Fibroblast of the aortic adventitia (primary cell): ENCODE measurements at places on chromosomes 1 and 21. TPM values are rescaled to one million over a fixed set of nuclear protein-coding genes. Genes with fewer than 3 reads are reported as not detected.

DNA sequence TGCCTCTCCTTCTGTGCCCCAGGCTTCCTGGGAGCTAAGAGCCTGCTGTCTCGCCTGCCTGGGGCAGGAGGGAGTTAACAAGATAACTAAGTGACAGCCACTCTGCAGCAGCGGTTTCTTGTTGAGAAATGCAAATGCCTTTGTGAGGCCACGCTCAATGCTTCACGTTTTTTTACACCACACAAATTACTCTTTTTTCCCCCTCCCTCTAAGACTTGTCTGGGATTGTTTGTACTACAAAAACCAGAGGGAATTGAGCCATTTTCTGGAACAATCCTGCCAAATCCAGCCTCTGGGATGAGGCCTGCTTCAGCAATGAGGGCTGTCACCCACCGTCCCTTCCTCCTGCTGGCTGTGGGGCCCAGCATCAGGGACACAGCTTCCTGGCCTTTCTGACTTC, 119.6 kb downstream of the ACTL8 start:
- peak; percentile 88 for DNase-seq

GRCh38 chr1:178037510-178038253, 56.2 kb upstream of the RASAL2 start:
- DNase-seq, result peak; percentile 75

DNA sequence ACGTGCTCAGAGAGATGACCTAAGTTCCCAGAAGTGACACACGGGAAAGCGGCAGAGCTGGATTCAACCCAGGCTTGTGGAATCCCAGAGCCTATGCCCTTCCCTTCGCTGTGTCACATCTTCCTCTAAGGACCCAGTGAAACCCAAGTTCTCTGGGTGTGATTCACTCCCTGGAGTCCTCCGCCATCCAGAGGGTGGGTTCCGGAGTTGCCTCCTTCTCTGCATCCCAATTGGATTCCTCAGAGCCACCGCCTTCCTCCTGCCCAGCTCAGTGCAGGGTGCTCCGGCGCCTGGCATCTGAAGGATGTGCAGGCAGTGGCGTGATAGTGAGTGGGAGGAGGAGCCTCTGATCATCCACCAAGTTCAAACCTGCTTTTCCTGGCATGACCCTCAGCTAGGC, 20.7 kb upstream of the RCC2 start:
- DNase-seq, result no peak

DNA sequence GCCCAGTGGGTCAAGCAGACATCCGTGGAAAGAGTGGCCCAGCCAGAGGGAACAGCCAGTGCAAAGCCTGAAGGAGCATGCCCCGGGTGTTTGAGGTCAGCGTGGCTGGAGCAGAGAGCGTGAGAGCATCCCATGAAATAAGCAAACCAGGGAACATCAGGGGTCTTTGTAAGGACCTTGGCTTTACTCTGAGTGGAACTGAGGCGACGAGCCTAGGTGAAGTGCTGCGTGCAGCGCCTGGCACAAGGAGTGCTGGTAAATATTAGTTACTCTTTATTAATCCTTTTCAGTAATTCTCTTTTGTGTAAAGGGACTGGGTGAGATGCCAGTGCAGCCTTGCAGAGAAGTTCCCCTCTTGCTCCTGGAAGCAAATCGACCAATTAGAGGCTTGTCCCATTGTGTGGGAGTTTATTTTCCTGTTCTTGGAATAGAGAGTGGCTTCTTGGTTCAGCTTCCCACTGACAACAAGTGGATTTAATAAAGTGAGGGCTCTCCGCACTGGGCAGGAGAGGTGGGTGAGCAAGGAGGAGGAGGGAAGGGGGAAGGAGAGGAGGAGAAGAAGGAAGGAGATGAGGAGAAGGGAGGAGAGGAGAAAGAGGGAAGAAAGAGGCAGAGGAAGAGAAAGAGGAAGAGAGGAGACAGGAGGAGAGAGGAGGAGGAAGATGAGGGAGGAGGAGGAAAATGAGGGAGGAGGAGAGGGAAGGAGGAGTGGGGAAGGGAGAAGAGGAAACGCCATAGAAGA, 37.6 kb upstream of the DISP3 start:
- no peak for DNase-seq

DNA sequence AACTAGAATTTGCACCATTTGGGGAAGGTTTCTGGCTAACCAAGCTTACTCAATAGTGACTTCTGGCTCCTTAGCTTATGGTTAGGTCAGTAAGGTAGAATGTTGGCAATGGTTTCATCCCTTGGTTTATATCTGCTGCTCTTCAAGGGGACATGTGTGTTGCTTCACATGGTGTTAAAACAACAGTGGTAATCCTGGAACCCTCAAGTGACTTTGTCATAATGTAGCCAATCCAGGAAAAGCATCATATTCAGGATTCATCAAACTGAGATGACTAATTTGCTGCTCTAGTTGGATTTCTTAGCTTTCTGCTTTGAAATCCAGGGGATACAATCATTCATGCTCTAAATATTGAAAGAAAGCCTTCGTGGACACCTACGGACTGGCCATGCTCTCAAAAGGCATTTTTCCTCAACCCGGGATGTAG, 108.7 kb downstream of the RGL1 start:
- peak; percentile 68 for DNase-seq

DNA sequence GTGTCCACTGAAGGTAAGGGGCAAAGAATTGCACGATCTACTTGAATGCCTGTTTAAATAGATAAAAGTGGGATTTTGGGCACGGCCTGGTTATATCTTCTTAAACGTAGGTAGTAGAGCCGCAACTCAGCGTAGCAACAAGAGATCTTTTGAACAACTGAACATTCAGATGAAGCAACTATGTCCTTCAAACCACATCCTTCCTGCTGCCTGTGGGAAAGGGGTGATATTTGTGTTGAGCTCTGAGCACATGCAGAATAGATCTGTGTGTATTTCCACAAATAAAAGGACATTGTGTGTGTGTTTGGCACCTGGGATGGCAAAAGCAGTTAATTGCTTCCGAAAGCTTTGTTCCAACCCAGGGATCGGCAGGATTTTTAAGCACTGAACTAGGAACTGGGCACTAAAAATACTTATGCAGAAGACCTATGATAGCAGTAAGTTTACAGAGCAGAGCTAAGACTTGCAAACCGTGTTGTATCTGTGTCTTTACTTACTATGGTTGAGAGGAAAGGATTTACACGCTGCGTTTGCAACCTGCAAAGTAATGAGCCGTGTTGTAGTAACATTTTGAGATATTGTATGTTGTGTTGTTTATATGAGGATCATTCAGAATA, 333.4 kb downstream of the CHRM3 start:
- no peak for DNase-seq

GRCh38 chr1:189429610-189430009, 1048.1 kb downstream of the BRINP3 start:
- peak; percentile 58 for DNase-seq

DNA sequence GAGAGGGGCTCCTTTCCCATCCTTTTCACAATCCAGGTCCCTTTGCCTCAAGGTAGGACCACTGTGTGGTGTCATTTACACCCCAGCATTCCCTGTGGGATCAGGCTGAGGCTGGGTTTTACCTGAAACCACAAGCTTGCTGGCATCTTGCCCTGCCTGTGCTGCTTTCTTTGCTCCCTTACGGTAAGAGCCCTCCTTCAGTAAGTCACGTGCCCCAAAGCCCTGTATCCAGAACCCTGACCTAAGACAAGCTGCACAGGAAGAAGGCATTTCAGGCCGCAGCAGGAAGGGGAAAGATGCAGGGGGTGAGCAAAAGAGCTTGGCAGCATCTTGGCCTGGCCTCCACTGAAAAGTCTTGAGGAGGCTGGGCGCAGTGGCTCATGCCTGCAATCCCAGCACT, 58.4 kb downstream of the KLHDC7A start:
- no peak for DNase-seq

DNA sequence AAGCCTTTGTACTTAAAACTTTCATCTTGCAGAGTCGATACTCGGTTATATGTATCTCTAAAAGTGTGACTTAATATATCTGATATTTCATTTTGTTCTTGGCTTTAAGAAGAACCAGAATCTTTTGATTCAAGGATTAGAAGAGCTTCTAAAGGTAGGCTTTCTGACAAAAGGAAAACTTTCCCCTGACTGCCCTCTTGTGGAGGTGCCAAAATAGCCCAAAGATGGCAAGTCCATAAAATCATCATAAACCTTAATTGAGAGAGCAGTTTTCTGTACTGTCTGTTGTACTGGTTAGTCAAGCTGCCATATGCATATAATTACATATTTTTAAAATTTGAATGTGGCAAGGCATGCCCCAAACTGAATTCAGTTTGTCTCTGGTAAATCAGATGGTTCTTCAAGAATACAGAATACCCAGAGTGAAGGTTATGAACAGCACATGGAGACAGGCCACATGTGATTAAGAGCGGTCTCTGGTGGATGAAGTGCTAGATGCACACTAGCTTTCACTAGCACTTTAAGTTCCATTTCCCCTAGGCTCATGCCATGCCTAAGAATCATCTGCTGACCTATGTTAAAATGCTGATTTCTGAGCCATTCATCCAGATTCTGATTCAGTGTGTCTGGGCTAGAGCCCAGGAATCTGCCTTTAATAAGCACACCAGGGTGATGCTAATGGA, 27.7 kb upstream of the ELAVL4 start:
- DNase-seq, result no peak

- no peak for DNase-seq
Measured at GRCh38 chr1:1255611-1256010, 9.1 kb upstream of the C1QTNF12 start.

DNA sequence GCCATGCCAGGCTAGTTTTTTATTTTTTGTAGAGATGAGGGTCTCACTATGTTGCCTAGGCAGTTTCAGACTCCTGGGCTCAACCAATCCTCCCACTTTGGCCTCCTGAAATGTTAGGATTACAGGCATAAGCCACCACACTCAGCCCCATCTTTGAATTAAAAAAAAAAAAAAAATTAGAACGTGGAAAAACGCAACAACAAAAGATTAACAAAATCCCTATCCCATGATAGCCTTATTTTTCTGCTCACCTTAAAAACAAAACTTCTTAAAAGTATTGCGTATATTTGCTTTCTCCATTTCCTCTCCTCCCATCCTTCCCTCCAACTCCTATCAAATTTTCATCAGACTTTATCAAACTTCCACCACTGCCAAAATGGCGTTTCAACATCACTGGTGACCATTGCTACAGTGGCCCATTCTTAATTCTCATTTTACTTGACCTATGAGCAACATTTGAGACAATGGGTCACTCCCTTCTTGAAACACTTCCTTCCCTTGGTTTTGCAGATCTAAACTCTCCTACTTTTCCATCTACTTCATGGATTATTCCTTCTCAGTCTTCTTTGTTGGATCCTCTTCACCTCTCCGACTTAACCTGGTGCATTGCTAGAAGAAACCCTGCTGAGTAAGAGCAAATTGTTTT, 579 bp upstream of the ZNF684 start:
- DNase-seq, result no peak

GRCh38 chr1:115594600-115594999, 47.2 kb upstream of the VANGL1 start:
- DNase-seq, result no peak

- DNase-seq, result no peak
Measured at GRCh38 chr1:244102046-244102445, 51.0 kb downstream of the ZBTB18 start.

- peak; percentile 84 for DNase-seq
Measured at GRCh38 chr21:14864211-14865021, 200.4 kb downstream of the NRIP1 start.

DNA sequence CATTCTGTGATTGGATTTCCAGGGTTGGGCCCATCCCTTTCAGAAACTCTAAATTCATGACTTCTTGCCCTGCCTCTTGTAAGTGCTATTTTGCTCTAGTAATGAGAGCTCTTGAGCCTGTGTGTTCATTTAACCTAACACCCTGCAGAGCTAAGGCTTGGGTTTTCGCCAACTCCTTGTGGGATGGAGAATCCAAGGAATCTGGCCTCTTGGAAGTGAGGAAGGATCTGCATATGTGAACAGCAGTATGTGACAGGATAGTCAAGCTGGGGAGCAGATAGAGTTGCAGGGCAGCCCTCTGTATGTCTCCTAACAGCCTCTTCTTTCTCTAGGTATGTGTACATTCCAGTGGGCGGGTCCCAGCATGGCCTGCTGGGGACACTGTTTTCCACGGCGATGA, 258.9 kb downstream of the HHAT start:
- peak; percentile 34 for DNase-seq

DNA sequence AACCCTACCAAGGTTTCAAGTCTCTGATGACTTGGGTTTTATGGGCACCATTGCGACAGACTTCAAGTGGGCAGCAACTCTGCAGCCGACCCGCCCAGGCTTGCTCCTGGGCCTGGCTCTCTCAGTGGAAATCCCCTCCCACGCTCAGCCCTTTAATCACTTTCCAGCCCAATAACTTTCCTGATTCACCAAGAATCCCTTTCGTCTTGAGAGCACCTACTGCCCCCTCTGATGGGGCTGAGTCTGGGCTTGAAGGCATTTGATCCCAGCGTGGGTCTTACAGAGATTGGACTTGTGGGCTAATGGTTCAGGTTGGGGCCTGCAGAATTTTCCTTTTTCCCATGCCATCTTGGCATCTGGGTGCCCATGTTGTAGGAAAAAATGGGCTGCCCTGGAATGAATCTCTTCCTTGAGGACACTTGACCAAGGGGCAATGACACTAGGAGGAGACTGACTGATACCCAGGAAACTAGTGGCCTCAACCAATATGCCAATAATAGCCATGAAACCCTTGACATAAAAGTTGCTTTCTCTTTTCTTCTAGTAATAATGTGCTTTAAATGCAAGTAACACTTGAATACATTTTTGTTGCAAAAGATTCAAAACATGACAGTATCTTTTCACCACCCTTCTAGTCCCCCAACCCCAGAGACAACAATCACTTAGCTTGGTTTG, 7.8 kb upstream of the PHLDA3 start:
- no peak for DNase-seq

GRCh38 chr1:175511496-175511895, 231.9 kb downstream of the TNR start:
- DNase-seq, result no peak

DNA sequence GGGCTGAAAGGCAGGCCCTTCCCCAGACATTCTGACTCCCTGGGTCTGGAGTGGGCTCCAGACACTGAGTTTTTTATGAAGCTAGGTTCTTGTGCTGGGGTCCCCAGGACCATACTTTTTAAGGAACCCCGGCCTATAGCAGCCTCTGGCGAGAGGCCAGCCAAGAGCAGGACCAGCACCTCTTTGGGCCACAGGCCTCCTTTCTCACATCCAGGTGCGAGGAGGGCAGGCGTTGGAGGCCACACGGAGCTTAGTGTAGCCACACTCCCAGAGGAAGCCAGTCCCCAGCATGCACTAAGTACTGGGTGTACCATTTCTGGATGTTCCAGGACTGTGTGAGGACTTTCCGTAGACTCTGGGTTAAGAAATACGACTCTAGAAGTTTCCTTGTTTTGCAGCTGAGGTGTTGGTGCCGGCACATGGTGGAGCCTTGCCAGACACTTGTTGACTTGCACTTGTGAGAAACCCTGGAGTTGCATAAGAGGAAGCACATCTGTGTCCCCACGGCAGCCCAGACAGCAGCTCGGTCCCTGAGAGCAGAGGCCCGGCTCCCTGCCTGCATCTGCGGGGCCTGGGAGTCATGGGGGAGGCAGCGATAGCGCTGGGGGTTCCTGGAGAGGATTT, 122.2 kb upstream of the VAMP3 start:
- no peak for DNase-seq

GRCh38 chr1:182170891-182171461, 109.5 kb upstream of the ZNF648 start:
- no peak for DNase-seq

The NLRP3 gene
- total RNA-seq, result under 0.01 TPM in 1 of 2 replicates, not detected in the other

The FALEC gene
- not detected in 2 replicates for total RNA-seq

The LCE2B gene
- not detected in 2 replicates for total RNA-seq

The NHLH1 gene
- not detected in 2 replicates for total RNA-seq

The CAPN9 gene
- total RNA-seq, result not detected in 2 replicates

The RGL1 gene
- total RNA-seq, result 55.1 and 100 TPM in 2 replicates
